CD4-positive, alpha-beta T cell treated with Interleukin-17A for 1 hour (primary cell): ENCODE measurements at places on chromosomes 2 and 18.

DNA sequence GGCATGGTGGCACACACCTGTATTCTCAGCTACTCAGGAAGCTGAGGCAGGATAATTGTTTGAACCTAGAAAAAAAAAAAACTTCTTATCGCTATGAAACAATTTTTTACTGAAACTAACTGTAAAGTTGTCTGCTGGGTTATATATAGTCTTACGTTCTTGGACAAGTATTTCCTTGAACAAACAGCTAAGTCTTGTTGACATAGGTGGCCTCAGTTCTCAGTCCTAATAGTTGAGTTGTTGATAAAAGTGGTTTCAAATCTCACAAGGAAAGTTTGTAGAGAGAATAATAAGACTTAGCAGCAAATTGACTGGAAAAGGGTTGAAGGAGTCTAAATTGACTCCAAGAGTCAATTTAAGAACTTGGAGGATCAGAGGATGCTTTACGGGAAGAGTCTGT is 166.5 kb upstream of the KCNJ3 start:
- no peak for DNase-seq

GRCh38 chr2:122627388-122627787 is 871.9 kb downstream of the TSN start:
- no peak for DNase-seq

GRCh38 chr2:69041214-69041613 is 28.2 kb downstream of the ANTXR1 start:
- no peak for DNase-seq

DNA sequence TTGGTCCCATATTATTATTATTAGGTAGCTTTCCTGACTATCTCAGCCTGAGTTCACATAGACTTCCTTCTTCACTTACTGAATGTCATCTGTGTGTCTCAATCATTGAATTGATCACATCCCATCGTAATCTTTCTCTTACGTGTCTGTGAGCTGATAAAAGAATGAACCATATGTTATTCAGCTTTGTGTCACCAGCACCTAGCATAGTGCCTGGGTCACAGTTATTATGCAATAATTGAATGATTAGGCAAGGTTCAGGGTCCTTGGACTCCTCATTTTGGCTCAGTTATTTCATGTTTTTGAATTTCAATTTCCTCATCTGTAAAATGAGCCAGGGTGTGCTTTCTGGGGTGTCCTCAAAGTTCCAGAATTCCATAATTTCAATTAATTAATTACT is 107.2 kb downstream of the ZEB2 start:
- DNase-seq: no peak

DNA sequence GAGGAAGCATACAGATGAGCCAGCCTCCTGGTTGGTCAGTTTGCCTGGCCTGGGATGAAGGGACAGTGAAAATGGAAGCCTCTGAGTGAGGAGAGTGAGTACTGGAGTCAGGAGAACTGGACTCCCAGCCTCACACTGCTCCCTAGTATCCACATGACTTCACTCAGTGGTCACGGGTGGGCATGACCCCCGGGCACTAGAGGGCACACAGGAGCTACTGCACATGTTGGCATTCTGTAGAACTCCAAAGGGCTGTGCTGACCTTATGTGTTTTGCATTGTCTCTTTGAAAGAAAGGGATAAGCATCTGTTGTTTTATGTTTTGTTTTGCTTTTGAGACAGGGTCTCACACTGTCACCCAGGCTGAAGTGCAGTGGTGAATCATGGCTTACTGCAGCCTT is 23.7 kb downstream of the NCAPH start:
- DNase-seq: peak; percentile 53

DNA sequence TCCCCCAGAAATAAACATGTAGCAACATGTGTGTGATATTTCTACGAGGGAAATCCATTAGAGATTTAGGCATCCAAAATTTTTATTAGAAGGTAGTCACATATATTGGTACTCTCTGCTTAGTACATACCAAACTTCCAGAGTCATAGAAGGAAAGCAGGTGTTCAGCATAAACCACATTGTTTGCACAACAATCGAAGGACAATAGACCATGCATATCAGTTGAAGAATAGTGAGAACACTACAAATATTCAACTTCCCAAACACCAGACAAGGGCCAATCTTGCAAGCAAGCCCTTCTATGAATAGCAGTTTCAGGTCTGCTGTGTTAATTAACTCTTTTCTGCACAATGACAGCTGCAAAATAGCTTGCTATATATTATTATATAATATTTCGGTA is 702.2 kb downstream of the ERBB4 start:
- DNase-seq: no peak

GRCh38 chr2:190318514-190318913 is 1.1 kb downstream of the HIBCH start:
- DNase-seq: no peak
